ENCODE measurements at places on chromosomes 2 and 18.

DNA sequence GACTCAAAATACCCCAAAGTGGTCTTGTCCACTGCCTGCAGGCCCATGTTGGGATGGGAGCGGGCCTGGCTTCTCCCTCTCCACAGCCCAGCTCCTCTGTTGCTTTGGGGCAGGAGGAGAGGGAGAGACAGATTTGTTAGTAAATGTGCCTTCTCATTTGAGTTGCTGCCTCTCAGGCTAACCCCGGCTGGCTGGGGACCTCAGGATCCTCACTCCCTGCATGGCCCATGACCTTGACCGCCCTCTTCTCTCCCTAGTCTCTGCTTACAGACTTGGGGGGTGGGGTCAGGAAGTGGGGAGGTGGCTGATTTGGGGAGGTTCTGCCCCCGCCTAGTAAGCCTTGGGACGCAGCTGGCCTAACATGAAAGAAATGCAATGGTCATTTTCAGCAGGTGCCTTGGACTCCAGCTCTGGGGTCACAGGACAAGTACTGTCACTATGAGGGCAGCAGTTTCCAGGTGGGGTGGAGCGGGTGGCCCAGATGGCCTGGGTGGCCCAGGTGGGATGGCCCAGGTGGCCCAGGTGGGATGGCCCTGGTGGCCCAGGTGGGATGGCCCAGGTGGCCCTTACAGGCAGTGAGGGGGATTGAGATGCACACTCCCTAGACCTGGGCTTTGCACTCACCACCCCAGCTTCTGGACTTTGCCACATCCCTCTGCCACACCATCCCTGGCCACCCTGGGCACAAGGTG lies 24.1 kb downstream of the HJURP start:
- no peak for DNase-seq

- no peak for DNase-seq
These were observed 30.6 kb downstream of the SPTBN1 start for GRCh38 chr2:54486766-54487165.

DNA sequence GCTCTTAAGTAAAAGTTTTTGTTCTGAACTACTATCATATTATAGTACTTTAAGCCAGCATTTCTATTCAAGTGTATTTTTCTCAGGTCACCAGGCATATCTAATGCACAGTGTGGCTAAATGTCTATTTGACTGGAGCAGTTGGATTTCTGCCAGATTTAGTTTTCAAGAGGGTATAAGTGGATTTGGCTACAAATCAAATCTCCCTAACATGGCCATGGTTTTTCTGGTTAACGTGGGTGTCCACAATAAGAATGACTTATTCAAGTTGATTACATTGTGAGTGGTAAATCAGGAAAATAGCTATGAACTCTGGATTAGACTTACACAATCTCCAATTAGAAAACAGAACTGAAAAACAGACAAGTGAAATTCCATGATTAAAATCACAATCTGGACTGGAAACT lies 5.7 kb upstream of the CHN1 start:
- DNase-seq: no peak

GRCh38 chr2:72134997-72135800 lies 12.5 kb downstream of the CYP26B1 start:
- no peak for DNase-seq
